A549 treated with dexamethasone at 1 μM for 4 hours (cell line): ENCODE measurements at places on chromosomes 2 and 18. TPM values are rescaled to one million over a fixed set of nuclear protein-coding genes. Genes with fewer than 3 reads are reported as not detected.

PTPN2 gene
- 18.7 to 20.3 TPM (median 19.3 TPM) in 5 replicates for total RNA-seq

VWA3B gene
- 0.12 to 0.24 TPM (median 0.19 TPM) in 3 of 5 replicates, not detected in the others for total RNA-seq

CFAP53 gene
- total RNA-seq, result 0.22 to 0.33 TPM (median 0.27 TPM) in 5 replicates

NXPH2 gene
- total RNA-seq, result not detected in 5 replicates

SERPINB7 gene
- 1.5 to 2.3 TPM (median 2.0 TPM) in 5 replicates for total RNA-seq

HTR2B gene
- total RNA-seq, result 0.04 TPM in 1 of 5 replicates, not detected in the others

PRSS56 gene
- 0.08 to 0.16 TPM (median 0.12 TPM) in 4 of 5 replicates, not detected in the other for total RNA-seq

GPR155 gene
- total RNA-seq, result 0.18 to 0.52 TPM (median 0.40 TPM) in 5 replicates

ALLC gene
- total RNA-seq, result 0.05 to 0.11 TPM (median 0.08 TPM) in 3 of 5 replicates, not detected in the others

GALNT14 gene
- total RNA-seq, result 43.5 to 47.4 TPM (median 44.3 TPM) in 5 replicates

PTRHD1 gene
- 47.7 to 58.9 TPM (median 54.5 TPM) in 5 replicates for total RNA-seq

XDH gene
- 0.83 to 1.6 TPM (median 1.1 TPM) in 5 replicates for total RNA-seq

TMEM150A gene
- total RNA-seq, result 11.7 to 15.9 TPM (median 14.8 TPM) in 5 replicates

EVA1A gene
- total RNA-seq, result 7.0 to 10.9 TPM (median 8.7 TPM) in 5 replicates

CLEC4F gene
- not detected in 5 replicates for total RNA-seq

NEU2 gene
- not detected in 5 replicates for total RNA-seq

IL37 gene
- total RNA-seq, result 0.23 TPM in 1 of 5 replicates, not detected in the others

PKDCC gene
- total RNA-seq, result 19.6 to 26.0 TPM (median 21.8 TPM) in 5 replicates

B3GNT2 gene
- 36.5 to 48.9 TPM (median 48.2 TPM) in 5 replicates for total RNA-seq

RND3 gene
- total RNA-seq, result 39.3 to 52.9 TPM (median 45.7 TPM) in 5 replicates

OTOF gene
- 0.06 to 0.44 TPM (median 0.19 TPM) in 5 replicates for total RNA-seq

RGPD4 gene
- 0.02 to 0.07 TPM (median 0.04 TPM) in 5 replicates for total RNA-seq

ANKRD30B gene
- not detected in 5 replicates for total RNA-seq

MAB21L4 gene
- 0.14 to 0.36 TPM (median 0.29 TPM) in 5 replicates for total RNA-seq

CSRNP3 gene
- total RNA-seq, result not detected in 5 replicates

SCN9A gene
- 2.2 to 5.0 TPM (median 4.3 TPM) in 5 replicates for total RNA-seq

IL18R1 gene
- 1.1 to 1.4 TPM (median 1.2 TPM) in 5 replicates for total RNA-seq

CFAP65 gene
- total RNA-seq, result 0.21 to 0.27 TPM (median 0.22 TPM) in 5 replicates

KCTD18 gene
- 9.5 to 13.0 TPM (median 11.5 TPM) in 5 replicates for total RNA-seq

SMYD1 gene
- not detected in 5 replicates for total RNA-seq

SLC5A7 gene
- total RNA-seq, result not detected in 5 replicates

IL1RL1 gene
- 0.64 to 1.6 TPM (median 1.2 TPM) in 5 replicates for total RNA-seq

STAT4 gene
- 3.9 to 5.7 TPM (median 4.8 TPM) in 5 replicates for total RNA-seq

ATP8B1 gene
- 5.3 to 8.5 TPM (median 7.6 TPM) in 5 replicates for total RNA-seq

EGR4 gene
- 0.09 to 0.27 TPM (median 0.12 TPM) in 5 replicates for total RNA-seq

AAMP gene
- 117 to 194 TPM (median 124 TPM) in 5 replicates for total RNA-seq

KCNE4 gene
- 0.32 to 0.90 TPM (median 0.46 TPM) in 5 replicates for total RNA-seq

MC4R gene
- not detected in 5 replicates for total RNA-seq

POTEI gene
- 0.01 TPM in 1 of 5 replicates, not detected in the others for total RNA-seq

ARL4C gene
- total RNA-seq, result 32.1 to 41.4 TPM (median 37.7 TPM) in 5 replicates

KCNG2 gene
- total RNA-seq, result not detected in 5 replicates

APLF gene
- total RNA-seq, result 0.58 to 0.80 TPM (median 0.72 TPM) in 5 replicates

BOLL gene
- not detected in 5 replicates for total RNA-seq

MDH1B gene
- total RNA-seq, result 1.3 to 1.9 TPM (median 1.7 TPM) in 5 replicates

CHRNA1 gene
- total RNA-seq, result not detected in 5 replicates

CROCC2 gene
- total RNA-seq, result not detected in 5 replicates

DSG1 gene
- total RNA-seq, result not detected in 5 replicates

LTBP1 gene
- 24.5 to 40.3 TPM (median 34.8 TPM) in 5 replicates for total RNA-seq

COL4A4 gene
- 1.5 to 2.8 TPM (median 1.9 TPM) in 5 replicates for total RNA-seq

AGXT gene
- total RNA-seq, result not detected in 5 replicates

ZNF521 gene
- total RNA-seq, result not detected in 5 replicates

KIAA1328 gene
- total RNA-seq, result 1.3 to 1.8 TPM (median 1.5 TPM) in 5 replicates

PTPRM gene
- total RNA-seq, result 24.5 to 44.8 TPM (median 37.2 TPM) in 5 replicates

B4GALT6 gene
- 5.3 to 8.0 TPM (median 7.1 TPM) in 5 replicates for total RNA-seq

INO80B gene
- total RNA-seq, result 42.3 to 51.4 TPM (median 47.4 TPM) in 5 replicates
